ENCODE measurements at places on chromosomes 4 and X.

DNA sequence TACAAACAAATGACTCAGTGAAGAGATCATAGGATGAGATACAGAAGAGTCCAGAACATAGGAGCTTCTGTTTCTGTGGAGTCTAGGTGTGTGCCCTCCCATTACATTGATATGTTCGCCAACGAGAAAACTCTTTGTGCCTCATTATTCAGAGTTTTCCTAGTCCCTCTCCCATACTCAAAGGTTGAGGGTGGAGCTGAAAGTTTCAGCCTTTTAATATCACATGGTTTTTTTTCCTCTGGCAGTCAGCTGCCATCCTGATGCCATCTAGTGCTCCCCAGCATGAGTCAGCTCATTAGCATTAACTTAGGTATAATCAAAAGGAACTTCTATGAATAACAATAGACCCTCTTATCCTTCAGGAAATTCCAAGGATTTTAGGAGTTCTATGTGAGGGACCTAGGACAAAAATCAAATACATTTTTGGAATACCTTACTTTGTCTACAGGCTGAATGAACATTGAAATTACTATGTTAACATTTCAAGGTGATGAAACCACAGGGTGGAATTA lies 559.6 kb upstream of the AMOT start:
- no peak for DNase-seq

DNA sequence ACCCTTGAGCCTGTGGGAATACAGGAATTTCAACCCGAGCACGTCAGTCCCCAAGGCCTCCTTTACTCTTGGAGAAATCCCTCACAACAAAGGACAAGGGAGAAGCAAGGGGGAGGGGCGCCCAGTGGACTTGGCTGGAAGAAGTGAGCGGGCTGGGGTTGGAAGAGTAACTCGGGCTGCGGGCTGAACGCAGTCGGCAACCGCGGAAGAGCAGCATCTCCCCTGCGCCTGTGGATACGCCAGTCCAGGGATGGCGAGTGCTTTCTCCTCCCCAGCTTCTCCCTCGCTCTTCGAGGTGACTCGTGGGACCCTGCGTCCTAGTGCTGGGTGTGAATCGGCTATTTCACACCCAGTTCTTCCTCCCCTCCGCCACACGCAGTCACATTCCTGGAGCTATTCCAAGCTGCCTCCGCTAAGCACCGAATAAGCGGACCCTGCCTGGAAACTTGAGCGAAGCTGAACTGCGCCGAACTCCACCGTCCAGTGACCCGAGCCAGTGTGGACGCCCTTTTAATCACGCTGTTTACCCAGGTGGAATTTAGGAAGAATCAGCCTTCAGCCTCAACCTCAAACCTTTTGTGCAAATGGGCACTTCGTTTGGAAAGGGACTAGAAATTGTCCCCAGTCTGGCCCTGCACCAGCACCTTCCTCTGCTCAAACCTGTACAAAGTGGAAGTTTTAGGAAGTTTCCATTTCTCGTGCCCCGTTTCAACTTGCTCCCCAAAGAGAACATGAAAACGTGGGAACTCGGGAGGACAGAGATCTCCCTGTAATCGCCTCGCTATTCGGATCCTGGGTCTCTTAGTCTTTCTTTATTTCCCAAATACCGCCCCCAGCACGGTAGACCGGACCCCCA lies 64.3 kb upstream of the WDR17 start:
- DNase-seq = no peak

DNA sequence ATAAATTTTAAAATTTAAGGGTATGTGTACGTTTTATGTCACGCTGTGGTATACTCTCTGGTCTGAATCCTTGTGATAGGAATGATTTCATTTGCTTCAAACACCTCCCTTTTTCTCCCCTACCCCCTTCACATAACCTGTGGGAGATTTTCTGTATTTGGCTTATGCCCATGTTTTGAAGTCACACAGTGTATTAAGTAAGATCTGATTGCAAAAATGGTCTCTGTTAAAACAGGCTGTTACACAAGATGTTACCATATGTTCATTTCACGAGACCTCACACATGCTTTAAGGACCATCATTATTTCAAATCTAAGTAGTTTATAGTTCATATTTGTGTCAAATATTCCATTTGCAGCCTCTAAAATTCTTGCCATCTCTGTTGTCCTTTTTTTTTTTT lies 63.5 kb downstream of the TMEM131L start:
- no peak for DNase-seq

DNA sequence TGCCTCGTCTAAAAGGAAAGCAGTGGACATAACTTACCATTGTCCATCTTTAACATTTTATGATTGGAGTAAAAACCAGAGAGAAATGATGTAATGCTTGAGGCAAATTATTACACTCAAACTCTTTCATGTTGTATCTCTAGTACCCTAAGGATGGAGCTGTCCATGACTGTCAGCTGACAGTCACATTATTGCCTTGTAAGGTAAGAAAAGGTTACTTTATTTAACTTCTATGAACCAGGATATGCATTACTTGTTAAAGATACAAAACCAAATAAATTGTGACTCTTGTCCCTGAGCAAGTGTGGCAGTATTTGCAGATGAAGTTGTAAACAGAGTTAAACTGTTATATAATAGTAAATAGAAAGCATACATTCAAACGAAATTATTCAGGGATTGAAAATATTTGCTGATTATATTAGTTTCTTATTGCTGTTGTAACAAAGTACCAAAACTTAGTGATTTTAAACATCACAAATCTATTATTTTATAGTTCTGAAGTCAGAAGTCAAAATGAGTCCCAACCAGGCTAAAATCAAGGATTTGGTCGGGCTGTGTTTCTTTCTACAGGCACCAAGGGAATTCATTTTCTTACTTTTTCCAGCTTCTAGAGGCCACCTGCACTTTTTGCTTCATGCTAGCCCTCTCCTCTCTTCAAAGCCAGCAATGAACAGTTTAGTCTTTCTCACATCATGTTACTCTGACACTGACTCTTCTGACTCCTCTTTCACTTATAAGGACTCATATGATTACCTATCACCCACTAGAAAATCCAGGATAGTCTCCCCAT lies 113.8 kb downstream of the CEP44 start:
- DNase-seq = no peak

- DNase-seq = no peak
Observed at GRCh38 chrX:14228611-14229010, 198.9 kb upstream of the GEMIN8 start.

DNA sequence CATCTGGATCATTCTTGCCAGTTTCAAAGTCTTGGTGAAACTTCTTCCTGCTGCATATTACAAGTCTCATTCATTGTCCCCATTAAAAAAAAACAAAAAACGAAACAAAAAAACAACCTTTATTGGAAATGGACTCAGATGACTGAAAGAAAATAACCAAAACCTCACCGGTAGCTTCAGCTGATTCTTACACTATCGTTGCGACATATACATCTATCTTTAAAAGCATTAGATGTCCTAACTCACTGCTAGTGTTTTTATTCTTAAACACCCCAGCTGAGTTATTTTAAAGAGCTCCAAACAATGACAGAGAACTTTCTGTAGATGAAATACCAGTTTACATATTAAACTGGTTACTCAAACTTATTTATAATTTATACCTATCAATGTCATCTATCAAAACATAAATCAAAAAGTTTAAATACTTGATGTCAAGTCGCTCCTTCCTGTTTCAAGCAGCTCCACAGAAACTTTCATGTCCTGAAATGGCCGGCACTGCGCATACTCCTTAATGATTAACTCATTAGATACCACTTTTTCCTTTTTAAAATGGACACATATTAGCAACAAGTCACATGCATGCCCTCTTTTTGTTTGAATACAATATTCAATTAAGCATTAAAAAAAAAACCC lies 87.2 kb downstream of the HPRT1 start:
- DNase-seq = no peak

DNA sequence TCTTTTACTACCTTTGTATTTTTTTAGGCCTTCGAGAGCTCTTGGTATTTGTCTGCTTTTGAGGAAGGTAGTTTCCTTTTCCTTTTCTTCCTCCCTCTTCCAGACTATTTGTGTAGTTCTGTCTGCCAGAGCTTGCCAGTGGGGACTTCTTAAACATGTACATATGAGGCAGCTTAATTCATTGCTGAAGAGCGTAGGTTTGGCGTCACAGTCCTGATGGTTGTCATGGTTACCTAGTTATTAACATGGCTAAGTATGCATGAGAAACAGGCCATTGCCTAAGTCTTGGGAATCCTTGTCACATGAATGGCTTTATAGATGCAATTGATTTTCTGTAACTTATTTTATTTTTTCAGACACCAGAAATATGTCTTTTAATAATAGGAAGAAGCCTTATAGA lies 48.5 kb upstream of the ARMCX2 start:
- no peak for DNase-seq

- DNase-seq = no peak
Observed at GRCh38 chrX:133653358-133653757, 238.1 kb upstream of the GPC4 start.

DNA sequence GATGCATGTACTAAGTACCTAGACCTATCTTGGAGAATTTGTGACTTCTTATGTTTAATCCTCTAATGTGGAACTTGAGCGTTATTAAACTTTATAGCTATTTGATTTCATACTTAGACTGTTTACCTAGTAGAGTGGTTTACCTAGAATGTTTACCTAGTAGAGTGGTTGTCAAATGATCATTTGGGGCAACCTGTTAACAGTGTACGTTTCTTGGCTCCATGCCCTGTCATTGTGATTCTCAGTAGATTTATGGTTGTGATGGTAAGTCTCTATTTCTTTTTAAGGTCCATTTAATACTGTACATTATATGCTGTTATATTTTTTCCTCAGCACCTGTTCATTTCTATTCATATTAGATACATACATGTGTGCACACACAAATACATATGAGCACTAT lies 233.0 kb upstream of the MAD2L1 start:
- DNase-seq = no peak

- DNase-seq = no peak
Observed at GRCh38 chr4:165748321-165748720, 124.7 kb upstream of the TLL1 start.

DNA sequence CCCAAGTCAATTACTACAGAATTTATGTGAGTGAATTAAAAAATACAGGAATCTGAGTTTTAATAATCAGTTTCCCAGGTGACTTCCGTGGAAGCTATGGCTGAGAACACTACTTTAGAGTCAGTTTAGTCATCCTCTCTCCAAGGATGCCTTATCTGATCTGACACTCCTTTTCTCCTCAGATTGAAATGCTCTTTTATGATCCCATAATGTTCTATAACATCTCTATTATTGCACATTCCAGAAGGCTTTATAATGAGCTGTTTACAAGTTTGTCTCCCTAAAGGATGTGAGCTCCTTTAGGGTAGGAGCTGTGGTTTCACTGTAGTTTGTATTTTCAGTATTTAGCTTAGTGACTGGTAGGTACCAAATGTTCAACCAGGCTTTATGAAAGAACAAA lies 90.0 kb downstream of the GPRIN3 start:
- DNase-seq = no peak

GRCh38 chrX:40506201-40506985 lies 74.4 kb upstream of the ATP6AP2 start:
- DNase-seq = no peak

DNA sequence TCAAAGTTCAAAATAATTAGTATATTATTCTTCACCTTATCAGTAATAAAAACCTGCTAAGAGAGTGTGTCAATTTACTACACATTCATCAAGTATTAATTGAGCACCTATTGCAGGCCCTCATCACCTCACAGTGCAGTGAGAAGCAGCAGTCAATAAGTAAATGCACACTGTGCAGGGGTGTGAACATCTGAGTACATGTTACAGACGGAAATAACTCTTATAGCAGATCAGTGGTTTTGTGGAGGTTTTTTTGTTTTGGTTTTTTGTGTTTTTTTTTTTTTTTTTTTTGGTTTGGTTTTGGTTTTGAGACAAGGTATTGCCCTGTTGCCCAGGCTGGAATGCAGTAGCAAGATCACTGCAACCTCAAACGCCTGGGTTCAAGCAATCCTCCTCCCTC lies 20.3 kb downstream of the KLF3 start:
- DNase-seq = no peak

GRCh38 chr4:128921954-128922353 lies 112.5 kb downstream of the JADE1 start:
- DNase-seq = no peak

GRCh38 chr4:67152976-67153375 lies 392.3 kb downstream of the CENPC start:
- DNase-seq = no peak

DNA sequence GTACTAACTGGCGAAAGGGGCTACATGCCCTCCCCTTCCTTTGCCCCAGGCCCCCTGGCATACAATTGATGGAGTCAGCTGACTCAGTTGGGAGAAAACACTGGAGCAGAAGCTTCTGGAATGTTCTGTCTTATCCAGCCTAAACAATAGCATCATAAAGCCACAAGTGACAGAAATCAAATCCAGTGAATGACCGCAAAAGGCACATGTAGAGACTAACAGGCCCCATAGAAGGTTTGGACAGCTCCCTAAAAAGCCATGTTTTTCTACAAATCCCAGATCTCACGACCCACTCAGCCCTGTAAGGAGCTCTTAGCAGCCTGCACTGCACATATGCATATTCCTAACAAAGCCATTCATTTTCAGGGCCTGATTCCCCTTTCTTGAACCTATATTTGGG lies 25.1 kb downstream of the SCARB2 start:
- no peak for DNase-seq

GRCh38 chr4:155632310-155632840 lies 34.3 kb upstream of the GUCY1A1 start:
- no peak for DNase-seq

GRCh38 chr4:15354371-15355297 lies 73.2 kb upstream of the C1QTNF7 start:
- DNase-seq = no peak

DNA sequence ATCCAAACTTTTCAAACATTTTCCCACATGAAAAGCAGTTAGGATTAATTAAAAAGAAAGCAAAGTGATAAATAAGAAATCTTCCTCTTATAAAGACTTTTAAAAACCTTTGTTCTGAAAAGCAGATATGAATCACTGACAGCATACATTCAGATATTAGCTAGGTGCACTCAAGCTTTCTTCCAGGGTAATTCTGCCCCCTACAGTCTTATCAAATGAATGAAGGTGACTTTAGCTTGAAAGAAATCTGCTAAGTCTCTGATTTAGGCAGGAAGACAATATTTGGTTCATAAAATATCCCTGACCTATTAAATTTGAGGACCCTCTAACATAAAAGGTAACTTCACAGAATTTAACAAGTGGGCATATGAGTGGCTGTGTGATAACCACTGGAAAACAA lies 209.1 kb upstream of the FAM47A start:
- no peak for DNase-seq

- DNase-seq = no peak
Observed at GRCh38 chr4:185269286-185269685, 59.9 kb downstream of the SNX25 start.

DNA sequence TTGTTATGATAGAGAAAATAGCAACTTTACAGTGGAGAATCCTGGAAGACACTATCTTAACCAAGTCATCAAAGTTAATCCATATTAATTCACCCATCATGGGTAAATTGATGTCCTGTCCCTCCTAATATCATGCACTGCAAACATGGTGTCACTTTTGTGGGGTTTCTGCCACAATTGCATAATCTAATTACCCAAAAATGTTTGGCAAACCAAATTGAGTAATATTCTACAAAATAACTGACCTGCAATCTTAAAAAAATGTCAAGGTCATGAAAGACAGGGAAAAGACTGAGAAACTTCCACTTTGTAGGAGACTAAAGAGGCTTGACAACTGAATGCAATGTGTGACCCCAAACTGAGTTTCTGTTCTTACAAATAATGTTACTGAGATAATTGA lies 37.1 kb upstream of the PLAC8 start:
- DNase-seq = no peak

GRCh38 chrX:270848-271367 lies 10.3 kb upstream of the PLCXD1 start:
- DNase-seq = no peak
